ENCODE measurements at places on chromosomes 7 and 10.

- no peak for DNase-seq
Measured at GRCh38 chr10:128539510-128540127, 413.4 kb upstream of the MKI67 start.

GRCh38 chr10:96440361-96441292, 73.1 kb downstream of the TLL2 start:
- no peak for DNase-seq

DNA sequence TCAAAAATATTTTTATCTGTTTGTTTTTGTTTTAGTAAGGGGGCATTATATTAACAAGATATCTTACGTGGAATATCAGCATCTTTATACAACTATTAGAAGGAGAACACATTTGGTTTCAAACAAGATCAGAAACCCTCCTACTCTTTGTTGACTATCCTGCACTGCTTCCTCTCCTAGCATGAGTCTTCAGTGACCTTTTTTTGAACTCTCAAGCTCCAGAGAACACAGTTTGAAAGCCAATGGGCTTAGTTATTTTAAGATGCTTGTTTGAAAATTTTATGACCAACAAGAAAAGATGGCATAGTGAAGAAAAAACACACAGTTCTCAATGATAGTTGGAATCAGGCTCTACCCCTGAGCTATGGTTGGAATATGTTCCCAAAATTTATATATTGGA, 37.2 kb upstream of the RTKN2 start:
- no peak for DNase-seq

DNA sequence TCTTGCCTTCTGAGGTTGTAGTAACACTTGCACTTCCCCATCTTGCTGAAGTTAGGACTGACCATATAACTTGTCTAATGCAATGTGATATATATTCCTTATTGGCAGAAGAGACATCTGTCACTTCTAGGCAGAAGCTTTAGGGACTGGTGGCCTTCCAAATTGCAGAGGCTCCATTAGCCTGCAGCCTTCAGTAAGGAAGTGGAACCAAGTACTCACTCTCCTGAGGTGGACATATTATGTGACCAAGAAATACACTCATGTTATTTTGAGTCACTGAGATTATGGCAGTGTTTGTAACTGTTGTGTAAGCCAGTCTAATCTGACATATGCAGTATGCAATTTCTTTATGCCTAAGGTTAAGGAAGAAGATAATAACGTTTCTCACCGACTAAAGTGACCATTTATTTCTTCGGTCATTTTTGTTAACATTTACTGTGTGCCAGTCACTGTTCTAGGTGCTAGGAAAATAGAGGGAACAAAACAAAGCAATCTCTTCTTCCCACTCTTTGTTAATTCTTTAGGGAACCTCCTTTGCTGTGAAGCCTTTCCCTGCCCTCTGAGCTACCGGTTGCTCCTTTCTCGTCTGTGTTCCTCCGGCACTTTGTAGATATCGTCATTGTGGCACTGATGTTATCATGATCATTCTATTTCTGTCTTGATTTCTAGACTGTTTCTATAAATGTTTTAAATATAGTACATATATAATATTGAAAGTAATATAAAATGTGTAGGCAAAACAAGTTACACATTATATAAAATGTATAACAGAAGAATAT, 52.9 kb upstream of the HBP1 start:
- no peak for DNase-seq

DNA sequence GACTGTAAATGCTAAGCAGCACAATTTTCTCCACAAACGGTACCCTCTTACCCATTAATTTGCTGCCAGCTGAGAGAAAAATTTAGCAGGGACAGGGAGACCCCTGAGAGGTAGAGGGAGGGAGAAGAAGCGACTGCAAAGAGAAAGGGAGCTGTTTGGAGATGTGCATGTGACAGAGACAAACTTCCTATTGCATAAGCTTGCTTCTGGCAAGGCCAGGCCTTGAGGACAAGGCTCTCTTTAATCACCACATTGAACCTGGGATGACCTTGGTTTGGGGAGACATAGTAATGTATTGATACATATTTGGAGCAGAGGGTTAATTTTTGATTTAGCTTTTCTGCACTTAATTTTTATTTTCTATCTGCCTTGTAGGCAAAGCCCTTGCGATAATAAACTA, 31.1 kb upstream of the HIBADH start:
- no peak for DNase-seq

DNA sequence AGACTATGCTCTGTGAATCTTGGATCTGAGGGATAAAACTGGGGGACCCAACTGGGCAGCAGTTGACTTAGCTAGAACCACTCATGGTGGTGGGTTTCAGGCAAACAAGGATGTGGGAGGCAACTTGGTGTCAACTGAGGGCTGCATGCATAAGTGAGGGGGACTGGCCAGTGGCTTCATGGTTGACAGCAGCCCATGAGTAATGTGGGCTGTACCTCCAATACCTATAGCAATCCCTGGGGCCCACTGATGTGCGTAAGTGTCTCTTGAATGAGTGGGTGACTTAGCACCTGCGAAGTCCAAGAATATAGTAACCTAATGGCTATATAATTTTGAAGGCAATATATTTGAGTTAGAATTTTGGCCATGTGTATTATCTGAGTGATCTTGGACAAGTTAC, 13.7 kb upstream of the MAP3K8 start:
- no peak for DNase-seq

- DNase-seq: no peak
Measured at GRCh38 chr10:16566202-16566805, 44.6 kb upstream of the C1QL3 start.

GRCh38 chr7:3089493-3089892, 45.8 kb upstream of the CARD11 start:
- DNase-seq: no peak

GRCh38 chr10:26781797-26782196, 79.0 kb downstream of the ABI1 start:
- DNase-seq: no peak

DNA sequence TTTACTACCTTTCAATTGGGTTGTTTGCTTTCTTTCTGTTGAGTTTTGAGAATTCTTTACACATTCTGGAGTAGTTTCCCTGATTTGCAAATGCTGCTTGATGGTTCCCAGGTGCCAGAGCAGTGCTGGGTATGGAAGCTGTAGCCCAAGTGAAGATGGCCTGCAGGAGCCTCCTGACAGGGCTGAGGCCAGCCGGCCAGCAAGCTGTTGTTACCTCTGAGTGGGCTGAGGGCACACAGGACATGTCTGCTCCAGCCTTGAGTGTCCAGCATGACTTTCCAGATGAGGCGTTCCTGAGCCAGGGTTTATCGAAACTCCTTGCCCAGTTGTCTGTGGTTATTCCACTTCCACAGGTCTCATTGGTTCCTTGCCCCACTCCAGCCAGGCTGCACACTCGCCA, 164.6 kb upstream of the TNS3 start:
- DNase-seq: no peak

- no peak for DNase-seq
Measured at GRCh38 chr10:126027692-126028091, 131.3 kb downstream of the FANK1 start.

DNA sequence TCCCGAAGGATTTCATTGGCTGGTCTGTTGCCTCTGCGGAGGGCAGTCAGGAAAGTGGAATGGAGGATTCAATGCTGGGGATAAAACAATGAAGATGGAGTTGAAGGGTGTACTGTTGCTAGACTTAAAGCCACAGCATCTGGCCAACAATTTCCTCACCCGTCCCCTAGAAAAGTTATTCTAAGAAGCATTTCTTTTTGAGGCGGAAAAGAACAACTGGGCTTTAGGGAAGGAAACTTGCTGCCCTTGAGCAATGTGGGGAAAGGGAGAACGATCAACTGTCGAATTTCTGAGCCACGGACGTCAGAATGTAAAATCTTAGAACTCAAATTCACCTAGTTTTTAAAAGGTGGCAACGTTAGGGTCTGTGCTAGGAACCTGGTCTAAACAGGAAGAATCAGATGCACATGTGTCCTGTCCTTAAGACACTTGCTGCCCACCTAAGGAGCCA, 664 bp downstream of the FMC1 start:
- DNase-seq: no peak

DNA sequence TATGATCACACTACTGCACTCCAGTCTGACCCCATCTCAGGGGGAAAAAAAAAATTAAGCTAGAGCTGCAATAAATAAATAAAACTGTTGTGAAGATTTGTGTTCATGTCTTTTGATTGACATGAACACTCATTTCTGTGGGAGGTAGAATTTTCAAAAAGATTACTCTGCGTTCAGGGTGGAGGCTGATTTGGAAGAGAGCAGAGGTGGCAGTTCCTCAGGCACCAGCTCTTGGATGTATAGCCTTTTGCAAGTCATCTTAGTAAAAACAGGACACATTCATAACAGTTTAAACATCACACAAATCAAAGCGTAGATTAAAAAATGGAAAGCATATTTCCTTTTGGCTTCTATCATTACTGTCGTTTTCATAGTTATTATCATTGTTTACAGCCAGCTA, 243.5 kb upstream of the LRGUK start:
- DNase-seq: no peak

Data from NCI-H446 treated with DMSO at 0.1 percent for 48 hours (cell line).